ENCODE measurements at places on chromosomes 5 and 9. TPM values are rescaled to one million over a fixed set of nuclear protein-coding genes. Genes with fewer than 3 reads are reported as not detected.

GRCh38 chr5:64775291-64775690 is 6.6 kb downstream of the CWC27 start:
- no peak for DNase-seq

CBY3 gene
- total RNA-seq: not detected

DNA sequence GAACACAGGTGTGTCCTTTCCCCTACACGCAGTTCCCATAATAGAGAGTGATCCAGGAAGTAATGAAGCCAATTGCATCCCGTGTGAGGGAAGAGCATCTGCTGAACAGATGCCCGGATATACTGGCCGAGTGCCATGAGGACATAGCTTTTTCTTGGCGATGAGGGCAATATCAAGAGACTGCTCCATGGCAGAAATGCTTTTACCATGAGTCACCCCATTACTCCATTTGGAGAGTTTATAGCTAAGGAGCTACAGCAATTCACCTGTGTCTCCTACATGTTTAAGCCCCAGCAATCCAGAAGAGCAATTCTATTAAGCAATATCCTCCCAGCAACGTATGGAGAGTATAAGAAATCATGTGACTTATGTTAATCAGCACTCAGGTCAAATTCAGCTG is 222.0 kb upstream of the KLF4 start:
- DNase-seq: peak; percentile 96

- no peak for DNase-seq
These were observed 62.6 kb downstream of the SEMA5A start for GRCh38 chr5:9483243-9483642.

DNA sequence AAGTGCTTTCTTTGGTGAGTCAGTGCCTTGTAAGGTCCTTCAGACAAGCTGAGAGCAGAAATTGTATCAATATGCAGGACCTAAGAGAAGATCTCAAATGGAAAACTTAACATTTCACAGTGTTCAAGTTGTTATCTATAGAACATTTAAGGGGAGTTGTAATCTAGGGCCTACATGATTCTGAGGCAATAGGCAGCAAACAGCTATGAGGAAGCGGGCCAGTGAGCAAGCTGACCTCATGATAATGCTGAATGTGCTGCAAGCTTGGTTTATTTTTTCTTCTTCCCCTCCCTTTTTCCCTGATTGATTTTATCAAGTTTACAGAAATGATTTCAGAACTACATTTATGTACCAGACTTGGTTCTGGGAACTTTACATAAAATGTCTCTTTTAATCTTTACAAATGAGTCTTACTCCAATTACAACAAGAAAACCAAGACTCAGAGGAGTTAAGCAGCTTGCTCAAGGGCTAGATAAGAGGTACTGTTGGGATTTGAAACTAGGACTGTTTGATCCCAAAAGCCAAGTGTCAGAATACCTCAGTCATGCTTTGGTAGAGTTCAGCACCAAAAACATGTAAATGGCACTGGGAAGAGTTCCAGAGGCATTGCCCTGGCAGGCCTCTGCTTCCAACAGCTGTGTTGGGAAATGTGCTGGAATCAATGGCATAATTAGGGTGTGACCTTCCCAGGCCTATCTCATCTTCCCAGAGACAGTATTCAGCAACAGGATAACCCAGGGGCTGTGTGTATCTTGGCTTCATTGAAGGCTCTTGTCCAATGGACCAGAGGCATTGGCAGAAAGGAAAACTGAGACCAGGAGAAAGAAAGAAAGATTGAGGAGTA is 130.1 kb downstream of the LRRC70 start:
- DNase-seq: no peak

PDE8B gene
- not detected for total RNA-seq

DNA sequence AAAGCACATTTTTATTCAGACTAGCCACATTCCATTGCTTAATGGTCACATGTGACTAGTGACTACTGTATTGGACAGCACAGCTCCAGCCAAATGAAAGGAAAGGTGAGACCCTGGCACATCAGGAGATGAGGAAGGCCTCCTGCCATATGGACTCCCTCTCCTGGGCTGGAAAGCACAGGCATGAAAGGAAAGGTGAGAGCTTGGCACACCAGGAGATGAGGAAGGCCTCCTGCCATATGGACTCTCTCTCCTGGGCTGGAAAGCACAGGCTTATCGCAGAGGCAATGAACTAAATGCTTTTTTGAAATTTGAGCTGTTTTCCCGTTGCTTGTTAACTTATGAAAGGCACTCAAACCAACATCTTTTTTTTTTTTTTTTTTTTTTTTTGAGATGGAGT is 144.8 kb upstream of the SLC12A2 start:
- no peak for DNase-seq

DNA sequence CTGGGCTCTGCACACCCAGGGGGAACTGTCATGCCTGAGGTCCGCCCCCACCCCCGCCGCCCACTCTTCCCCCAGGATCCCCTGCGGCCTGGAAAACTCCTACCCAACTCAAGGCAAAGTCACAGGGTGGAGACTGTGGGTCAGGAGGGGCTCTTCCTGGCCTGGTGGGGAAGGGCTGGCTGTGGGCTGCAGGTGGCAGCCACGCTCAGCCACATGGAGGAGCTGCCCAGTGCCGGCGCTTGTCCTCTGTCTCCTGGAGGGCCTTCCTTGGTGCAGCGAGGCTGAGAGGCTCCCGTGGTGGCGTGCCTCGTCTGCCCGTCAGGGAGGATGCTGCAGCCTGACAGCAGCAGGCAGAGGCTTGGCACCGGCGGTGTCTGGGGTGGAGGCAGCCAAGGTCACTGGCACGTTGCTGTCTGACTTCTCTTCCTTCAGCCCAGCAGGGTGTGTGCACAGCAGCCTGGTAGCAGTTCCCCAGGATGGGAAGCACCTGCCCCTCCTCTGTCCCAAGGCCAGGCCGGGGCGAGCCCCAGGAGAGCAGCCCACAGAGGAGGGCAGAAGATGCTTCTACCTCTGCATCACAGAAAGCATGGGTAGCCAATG is 78.1 kb downstream of the ADAMTS2 start:
- peak; percentile 20 for DNase-seq

GRCh38 chr9:23255346-23255745 is 570.7 kb downstream of the ELAVL2 start:
- DNase-seq: no peak

DNA sequence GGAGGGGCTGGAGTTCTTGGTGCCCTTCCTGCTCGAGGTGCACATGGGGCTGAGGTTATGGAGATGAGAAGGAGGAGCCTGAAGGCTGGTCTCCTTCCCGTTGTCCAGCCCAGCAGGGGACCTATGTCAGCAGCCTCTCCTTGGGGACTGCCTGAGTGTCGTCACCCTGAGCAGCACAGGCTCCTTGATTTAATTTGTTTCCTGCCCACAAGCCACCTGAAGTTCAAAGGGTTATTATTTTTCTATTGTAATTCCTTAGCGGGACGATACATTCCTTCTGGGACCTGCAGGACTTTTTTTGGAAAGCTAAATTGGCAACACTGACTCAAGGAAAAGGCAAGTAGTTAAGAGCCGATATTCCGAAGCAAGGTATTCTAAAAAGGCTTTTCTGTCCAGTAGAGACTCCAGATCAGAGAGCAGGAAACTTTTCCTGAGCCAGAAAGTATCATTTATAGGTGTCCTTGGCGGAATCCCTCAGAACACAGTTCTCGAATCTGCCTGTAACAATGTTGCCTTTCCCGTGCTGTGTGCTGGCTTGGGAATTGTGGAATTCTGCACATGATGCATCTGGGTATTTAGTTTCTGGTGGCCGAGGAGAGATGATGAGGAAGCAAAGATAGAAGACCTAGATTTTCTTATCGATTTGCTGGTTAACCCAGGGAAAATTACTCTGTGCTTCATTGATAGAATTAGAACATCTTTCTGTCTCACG is 55.4 kb downstream of the ARHGAP26 start:
- DNase-seq: no peak

DNA sequence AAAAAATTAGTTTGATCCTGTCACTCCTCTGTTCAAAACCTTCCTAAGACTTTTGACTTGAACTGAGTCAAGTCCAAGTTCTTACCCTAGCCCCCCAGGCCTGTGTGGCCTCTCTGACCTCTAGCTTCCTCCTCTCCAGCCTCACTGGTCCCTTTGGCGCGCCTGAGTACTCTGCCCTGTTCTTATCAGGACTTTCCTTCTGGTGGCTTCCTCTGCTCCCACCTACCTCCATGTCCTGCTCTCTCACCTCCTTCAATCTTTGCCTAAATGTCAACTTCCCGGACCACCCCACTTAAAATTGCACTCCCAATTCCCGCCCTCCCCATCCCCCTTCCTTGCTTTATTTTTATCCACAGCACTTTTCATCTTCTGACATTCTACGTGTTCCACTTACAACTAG is 526.1 kb upstream of the KLF4 start:
- no peak for DNase-seq

NOXA1 gene
- 0.17 TPM for total RNA-seq

- peak; percentile 46 for DNase-seq
These were observed 32.5 kb downstream of the ANXA1 start for GRCh38 chr9:73183917-73184861.

DNA sequence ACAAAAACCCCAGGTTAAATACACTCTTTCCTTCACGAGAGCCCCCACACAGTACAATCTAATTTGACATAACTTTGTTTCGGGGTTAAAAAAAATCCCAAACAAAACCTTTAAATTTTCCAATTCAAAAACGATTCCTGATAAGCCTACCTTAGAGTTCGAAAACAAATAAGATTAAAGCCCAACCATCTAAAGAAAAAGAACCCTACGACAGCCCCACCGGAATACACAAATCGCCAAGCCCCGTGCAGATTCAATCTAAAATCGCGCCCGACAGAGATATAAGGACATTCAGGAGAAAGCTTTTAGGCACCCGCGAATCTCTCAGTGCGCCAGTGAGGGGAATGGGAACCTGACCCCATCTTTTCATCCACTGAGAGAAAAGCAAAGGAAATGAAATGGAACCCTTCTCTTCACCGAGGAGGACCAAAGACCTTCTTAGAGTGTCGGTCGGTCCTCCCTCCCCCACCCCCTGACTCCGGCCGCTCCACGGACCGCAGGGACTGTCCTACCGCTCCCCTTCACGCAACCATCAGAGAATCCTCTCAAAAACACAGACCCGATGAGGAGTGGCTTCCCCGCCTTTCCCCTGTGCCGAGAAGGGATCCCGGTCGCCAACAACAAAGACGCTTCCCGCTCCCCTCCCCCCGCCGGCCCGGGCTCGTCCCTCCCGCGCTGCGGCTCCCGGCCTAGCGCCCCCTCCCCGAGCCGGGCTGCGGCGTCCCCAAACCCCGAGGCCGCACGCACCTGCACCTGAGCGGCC is 925 bp downstream of the ABHD17B start:
- peak; percentile 41 for DNase-seq

- no peak for DNase-seq
These were observed 970.9 kb downstream of the EFNA5 start for GRCh38 chr5:106699796-106700195.

CKMT2 gene
- total RNA-seq: not detected

Data from LHCN-M2 (cell line).